ENCODE measurements at places on chromosomes 6 and 20. TPM values are rescaled to one million over a fixed set of nuclear protein-coding genes. Genes with fewer than 3 reads are reported as not detected.

- DNase-seq = no peak
Measured at GRCh38 chr6:2204272-2204671, 41.1 kb downstream of the GMDS start.

GRCh38 chr6:118559659-118560058, 11.6 kb downstream of the PLN start:
- no peak for DNase-seq

DNA sequence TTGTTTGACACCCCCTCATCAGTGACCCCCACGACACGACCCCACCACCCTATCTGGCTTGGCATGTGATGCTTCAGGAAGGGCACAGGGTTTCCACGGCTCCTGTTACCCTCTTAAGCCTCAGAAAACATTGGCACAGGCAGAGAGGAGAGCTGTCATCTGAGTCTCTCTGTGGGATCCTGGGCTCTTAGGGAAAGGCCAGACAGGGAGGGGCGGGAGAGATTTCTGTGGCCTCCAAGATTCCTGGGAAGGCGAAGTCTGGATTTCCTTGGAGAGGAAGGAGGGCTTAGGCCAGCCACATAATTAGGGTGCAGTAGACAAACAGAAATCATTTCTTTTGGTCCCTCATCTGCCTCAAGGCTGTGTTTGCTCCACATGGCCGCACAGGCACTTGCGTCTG, 191.6 kb upstream of the SNX9 start:
- DNase-seq = peak; percentile 87

DNA sequence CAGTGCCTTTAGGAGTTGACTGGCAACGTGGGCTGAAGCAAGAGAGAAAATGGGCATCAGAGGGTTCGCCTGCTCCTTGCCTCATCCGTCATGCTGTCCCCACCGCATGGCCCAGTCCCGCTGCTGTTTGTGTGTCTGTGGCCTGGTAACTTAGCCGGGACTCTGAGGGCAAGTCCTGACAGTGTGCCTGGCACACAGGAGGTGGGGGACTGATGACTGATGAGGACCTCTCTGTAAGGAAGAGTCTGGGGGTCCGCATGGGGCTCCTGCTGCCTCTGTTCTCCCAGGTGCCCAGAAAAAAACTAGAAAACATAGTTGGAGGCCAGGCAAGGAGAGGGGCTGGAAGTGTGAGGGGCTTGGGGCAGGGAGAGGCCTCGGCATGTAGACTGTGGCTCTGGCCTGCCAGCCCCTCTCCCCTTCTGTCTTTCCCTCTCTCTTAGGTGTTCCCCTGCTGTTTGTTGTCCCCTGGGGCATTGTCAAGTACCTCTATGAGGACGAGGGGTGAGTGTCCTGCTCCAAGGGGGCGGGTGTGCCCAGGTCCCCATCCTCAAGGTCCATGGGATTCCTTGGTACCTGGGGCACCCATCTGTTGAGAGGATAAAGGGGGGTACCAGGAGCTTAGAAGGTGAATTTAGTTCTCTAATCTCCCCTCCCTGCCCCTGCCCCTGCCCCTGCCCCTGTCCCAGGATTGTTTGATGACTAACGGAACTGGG, 29.5 kb downstream of the GLP1R start:
- no peak for DNase-seq

DNA sequence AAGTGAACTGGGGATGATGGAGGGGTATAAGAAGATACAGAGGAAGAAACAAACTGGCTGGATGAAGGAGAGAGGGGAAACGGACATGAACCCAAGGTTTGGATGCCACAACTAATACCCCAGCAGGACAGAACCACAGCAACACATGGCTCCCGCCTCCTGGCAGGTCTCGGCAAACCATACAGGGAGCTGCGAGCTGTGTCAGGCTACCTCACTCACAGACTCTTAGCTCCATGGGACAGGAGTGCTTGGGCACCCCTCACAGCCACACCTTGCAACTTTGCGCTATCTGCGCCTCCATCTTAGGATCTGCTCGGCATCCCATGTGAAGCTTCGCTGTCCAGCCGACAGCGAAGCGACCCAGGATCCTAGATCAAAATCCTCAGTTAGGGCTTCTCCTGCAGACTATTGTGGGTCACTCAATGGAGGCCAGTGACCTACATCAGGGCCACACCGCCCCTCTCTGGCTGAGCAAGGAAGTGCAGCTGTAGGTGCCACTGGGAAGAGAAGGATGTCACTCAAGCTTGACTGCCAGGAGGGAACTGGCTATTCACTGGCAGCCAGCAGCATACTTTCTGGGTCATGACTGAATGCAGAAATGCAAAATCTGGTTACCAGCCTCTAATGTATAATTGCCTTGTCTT, 174.4 kb upstream of the RIN2 start:
- DNase-seq = peak; percentile 64

- peak; percentile 82 for DNase-seq
Measured at GRCh38 chr6:7910654-7911344, at the start of gene TXNDC5. TXNDC5 (minus strand) TSS chr6:7910788; CDS start chr6:7910776, 12 bp downstream.

DNA sequence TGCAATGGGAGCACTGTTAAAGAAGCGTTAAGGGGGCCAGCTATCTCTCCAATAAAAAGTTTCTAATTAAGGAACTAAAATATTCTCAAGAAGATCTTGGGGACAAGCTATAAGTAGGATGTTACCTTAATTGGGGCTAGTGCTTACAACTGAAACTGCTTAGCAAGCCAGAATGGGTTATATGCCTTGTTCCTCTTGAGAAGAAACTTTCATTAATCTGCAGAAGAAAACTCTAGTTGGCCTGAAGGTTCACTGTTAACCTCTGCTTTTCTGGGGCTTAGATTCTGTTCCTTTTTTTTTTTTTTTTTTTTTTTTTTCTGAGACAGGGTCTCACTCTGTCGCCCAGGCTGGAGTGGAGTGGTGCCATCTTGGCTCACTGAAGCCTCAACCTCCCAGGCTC, 82.2 kb downstream of the BACH2 start:
- no peak for DNase-seq

The RHAG gene
- total RNA-seq = not detected

All from myocyte (in vitro differentiated cells).